HCT116 (cell line): ENCODE measurements at places on chromosomes 2 and 18. TPM values are rescaled to one million over a fixed set of nuclear protein-coding genes. Genes with fewer than 3 reads are reported as not detected.

DNA sequence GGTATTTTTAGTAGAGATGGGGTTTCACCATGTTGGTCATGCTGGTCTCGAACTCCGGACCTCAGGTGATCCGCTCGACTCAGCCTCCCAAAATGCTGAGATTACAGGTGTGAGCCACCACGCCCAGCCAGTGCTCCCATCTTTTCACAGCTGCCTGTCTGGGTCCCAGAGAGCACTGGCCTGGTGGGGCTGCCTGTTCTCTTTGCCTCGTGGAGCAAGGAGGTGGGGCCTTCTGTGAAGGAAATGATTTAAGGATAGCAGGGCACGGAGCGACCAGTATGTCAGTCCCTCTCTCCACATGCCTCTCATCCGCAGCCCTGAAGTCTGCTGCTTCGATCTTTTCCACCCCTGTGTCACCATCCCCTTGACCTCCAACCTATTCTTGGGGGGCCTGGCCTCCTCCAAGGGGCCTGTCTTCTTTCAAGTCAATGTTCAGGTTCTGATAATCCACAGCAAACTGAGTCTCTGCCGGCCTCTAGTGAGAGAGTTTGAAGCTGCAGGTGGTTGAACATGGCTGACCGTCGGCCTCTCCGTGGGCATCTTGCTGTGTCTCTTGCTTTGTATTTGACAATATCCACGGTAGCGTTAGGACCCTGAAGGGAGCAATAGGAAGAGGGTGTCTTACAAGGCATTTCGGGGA lies 28.2 kb upstream of the GIGYF2 start:
- peak; percentile 3 for DNase-seq

GRCh38 chr2:168734199-168734760 lies 68.2 kb upstream of the NOSTRIN start:
- no peak for DNase-seq

DNA sequence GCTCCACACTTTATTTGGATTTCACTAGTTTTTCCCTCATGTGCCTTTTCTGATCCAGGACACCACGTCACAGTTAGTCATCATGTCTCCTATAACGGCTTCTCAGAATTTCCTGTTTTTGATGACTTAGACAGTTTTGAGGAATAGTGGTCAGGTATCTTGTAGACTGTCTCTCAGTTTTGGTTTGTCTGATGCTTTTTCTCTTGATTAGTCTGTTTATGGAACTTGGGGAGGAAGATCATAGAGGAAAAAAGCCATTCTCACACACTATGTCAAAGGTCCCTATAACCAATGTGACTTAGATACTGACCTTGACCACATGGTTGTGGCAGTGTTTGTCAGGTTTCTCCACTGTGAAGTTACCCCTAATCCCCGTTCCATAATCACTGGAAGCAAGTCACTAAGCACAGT lies 89.0 kb downstream of the RAPH1 start:
- no peak for DNase-seq

- no peak for DNase-seq
Measured at GRCh38 chr2:208937521-208937920, 486.3 kb upstream of the MAP2 start.

- no peak for DNase-seq
Measured at GRCh38 chr2:200616193-200616592, 30.4 kb downstream of the AOX1 start.

DNA sequence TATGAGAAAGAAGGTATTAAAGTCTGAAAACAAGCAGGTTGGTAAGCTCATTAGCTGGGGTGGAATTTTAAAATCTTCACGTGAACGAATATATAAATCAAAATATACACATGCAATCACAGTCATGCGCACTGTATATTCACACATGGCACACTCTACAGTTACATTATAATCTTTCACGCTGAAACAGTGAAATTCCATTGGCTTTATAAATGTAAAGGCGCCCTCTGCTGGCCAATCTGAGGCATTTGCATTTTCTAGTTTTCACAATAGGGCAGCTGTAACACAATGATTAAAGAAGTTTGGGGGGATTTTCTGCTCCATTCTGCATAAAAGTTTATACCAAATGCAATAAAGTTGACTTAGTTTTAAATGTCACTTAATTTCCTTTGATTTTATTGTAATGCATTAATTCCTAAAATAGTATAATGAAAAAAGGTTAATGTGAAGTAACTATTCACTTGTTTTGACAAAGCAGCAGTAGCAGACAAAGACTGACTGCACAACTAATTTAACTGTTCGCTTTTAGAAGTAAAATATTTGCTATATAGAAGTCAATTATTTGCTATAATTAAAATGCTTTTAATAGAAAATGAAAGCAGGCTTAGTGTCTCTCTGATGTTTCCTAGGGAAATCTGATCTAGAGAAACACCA lies 17.2 kb downstream of the IFIH1 start:
- DNase-seq: peak; percentile 41

DNA sequence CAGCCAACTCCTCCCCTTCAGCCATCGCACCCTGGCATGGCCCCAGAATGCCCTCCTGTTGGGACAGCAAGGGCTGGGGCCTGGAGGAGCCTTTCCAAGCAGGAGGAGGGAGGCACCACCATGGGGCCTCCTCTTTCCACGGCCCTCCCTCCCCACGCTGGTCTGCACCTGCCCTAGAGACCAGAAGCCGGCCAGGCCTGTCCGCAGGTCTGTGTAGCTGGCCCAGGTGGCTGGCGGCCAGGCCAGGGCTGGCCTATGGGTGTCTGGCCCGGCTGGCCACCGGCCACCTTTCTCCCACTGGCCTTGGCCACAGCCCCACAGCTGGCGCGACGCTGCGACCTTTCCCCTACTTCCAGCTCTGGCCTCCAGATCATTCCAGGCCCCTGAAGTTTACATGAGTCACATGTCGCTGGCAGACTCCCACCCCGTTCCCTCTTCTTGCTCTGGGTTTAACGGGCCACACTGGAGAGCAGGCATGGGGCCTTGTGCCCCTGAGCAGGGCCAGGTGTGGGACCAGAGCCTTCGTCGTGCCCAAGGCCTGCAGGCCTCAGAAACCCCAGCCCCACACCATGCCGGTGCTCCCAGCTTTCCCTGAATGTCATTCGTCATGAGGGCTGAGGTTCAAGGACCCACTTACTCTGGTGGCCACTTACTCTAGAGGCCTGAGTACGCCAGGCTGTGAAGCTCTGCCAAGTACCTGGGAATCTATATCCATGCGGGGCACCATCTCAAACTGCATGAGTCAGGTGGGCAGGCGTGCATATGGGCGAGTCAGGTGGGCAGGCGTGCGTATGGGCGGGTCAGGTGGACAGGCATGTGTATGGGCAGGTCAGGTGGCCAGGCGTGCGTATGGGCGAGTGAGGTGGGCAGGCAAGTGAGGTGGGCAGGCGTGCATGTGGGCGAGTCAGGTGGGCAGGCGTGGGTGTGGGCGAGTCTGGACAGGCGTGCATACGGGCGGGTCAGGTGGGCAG lies 33.3 kb upstream of the KLF11 start:
- DNase-seq: no peak

GRCh38 chr2:3284657-3285630 lies 92.7 kb downstream of the EIPR1 start:
- no peak for DNase-seq

CACNB4 gene
- total RNA-seq: 2.0 TPM

MRPL19 gene
- 65.3 TPM for total RNA-seq

CSRNP3 gene
- 0.05 TPM for total RNA-seq
